ENCODE measurements at places on chromosomes 11 and 22. TPM values are rescaled to one million over a fixed set of nuclear protein-coding genes. Genes with fewer than 3 reads are reported as not detected.

POU2AF2 gene
- not detected for total RNA-seq

SMARCB1 gene
- total RNA-seq = 132 TPM

ATM gene
- 54.1 TPM for total RNA-seq

MIEF1 gene
- 34.7 TPM for total RNA-seq

OR51B2 gene
- total RNA-seq = not detected

UFD1 gene
- total RNA-seq = 76.0 TPM

OR8D4 gene
- not detected for total RNA-seq

CHST1 gene
- total RNA-seq = 0.57 TPM

Measured in H9 (cell line).